ENCODE measurements at places on chromosomes 12 and 14.
A peak's percentile ranks its signal among the peaks of the same experiment; 100 is the strongest.

- DNase-seq, result no peak
Measured at GRCh38 chr14:22551605-22551997, 37.4 kb downstream of the DAD1 start.

- DNase-seq, result no peak
Measured at GRCh38 chr14:20219033-20219432, 4.5 kb upstream of the OR11H6 start.

GRCh38 chr14:69543341-69544115 lies 31.1 kb downstream of the CCDC177 start:
- DNase-seq, result no peak

DNA sequence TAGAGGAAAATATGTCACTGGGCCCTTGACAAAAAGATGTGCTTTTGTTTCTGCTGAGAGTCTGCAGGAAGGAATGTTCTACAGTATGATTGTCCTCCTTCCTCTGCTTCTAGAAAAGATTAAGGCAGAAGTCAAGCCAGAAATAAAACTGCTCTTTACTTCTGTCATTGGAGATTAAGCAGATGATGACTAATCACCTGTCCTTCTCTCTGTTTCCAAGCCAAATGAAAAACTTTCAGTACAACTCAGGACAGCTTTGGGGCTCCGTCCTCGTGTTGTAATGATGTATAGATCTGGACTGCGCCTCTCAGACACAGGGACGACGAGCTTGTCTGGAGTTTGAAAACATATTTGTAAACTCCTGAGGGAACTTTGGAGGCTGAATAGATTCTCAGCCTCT lies 159.3 kb downstream of the DYRK2 start:
- DNase-seq, result no peak

DNA sequence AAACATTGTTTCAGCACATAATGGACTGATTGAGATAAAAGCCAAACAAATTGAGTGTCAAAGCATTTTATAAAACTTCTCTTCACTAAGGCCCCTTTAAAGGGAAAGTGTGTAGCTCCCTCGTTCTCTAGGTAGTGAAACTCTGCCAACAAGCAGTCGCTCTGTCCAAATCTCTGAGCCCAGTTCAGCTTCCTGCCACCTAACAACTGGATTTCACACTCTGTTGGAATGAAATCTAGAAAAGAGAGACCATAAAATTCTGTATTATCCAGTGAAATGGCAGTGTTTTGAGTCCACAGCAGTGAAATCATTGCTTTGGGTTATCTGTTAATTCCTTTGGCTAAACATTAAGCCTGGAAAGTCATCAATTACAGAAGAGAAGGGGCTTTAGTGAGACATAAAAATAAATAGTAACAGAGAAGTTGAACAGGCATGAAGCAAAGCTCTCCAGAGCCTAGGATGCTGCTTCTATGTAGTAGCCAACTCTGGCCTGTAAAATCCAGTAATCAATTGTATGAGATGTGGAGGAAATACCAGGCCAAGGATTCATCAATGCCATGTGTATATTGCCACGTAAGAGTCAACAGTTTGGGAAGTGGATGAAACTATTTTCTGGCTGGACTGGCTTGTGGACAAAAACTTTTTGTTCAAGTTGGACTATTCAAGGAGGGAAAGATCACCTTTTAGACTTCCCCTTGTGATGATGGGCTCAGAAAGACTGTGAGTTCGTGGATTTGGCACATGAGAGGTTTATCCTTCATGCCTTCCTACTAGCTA lies 122.5 kb downstream of the WIF1 start:
- DNase-seq, result no peak

- no peak for DNase-seq
Measured at GRCh38 chr12:44618946-44619345, 257.2 kb downstream of the NELL2 start.

- DNase-seq, result no peak
Measured at GRCh38 chr14:61476754-61477410, 155.5 kb downstream of the PRKCH start.

- peak; percentile 76 for DNase-seq
Measured at GRCh38 chr12:6828781-6829535, 751 bp downstream of the P3H3 start.

GRCh38 chr12:113673458-113674238 lies 202.0 kb upstream of the LHX5 start:
- DNase-seq, result no peak

DNA sequence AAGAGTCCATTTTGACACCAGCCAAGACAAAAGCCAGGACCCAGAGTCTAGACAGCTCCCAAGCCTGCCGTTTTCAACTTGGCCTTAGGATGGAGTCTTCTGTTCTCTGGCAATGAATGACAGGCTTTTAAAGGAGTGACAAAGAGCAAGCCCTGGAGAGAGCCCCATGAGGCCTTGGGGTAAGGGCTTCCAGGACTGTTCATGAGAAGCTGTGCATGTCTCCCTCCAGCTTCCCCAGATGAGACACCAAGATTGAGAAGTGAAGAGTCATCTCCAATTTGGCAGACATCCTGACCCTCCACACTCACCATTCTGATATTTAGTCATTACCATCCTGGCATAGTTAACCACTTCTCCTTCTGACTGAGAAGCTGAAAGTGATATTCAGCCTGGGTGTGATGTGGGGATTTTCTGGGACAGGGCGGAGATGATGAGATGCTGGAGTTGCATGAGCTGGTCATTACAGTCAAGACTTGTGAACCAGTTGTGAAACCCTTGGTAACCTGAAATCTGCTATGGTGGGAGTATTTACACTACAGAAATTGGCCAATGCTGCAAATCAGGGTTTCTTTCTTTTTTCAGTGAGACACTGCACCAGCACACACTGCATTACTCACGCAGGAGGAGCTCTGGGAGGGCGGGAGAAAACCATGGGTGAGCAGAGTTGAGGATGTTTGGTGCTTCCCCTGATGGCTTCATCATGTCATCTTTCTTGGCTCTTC lies 77.8 kb downstream of the VCPKMT start:
- DNase-seq, result no peak

- DNase-seq, result no peak
Measured at GRCh38 chr12:29225834-29226233, 76.8 kb downstream of the FAR2 start.

All from ovary (tissue), 10 donors.